Ecto neural progenitor cell (in vitro differentiated cells): ENCODE measurements at places on chromosomes 11 and 22.

DNA sequence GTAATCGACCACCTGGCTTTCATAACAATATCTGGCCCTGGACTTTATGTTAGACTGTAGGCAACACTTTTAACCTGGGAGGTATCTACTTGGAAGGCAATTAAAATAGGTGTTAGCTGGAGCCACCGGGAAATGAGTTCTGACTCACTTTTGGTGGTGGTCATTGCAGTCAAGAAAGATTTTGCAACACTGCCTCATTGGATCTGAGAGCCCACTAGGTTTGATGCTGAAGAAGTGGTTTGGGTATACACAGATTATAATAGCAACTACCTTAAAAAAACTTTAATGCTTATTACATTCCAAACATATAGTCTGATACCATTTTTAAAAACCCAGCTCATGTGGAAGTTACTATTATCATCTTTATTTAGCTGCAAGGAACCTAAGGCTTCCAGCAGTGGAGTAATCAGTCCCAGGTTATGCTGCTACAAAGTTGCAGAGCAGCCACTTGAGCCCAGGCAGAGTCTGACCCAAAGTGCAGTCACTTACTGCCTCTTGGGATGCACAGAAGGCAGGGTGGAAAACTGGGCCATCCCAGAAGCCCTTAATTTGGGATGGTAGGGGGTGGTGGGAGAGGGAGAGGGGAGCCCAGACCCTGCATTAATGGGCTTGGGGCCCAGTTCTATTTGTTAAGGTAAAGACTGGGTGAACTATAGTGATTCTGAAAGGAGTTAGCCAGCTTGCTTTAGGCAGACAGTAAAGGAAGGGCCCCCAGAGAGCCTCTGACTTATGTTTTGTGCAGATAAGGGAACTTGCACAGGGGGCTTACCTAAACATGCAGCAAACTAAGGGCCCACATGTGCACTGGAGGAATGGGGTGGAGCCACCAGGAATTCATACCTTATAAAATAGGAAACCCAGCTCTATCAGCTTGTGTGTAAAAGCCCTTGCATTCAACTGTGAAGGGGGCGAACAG lies 149.4 kb downstream of the SNX19 start:
- no peak for DNase-seq

DNA sequence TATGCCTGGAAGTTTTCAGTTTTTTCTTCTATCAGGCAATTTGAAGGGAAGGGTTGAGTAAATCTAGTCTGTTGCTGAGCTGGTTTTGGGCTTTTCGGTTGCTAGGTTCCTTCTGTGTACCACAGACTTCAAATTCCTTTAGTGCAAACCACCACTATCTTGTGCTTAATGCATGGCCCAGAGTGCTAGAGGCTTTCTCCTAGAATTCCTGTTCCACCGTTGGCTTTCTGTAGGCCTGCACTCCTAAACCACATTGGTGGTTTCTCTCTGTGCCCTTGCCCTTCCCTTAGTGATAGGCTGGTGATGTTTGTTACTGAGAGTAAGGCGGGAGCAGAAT lies 47.1 kb upstream of the CTSC start:
- DNase-seq = no peak

DNA sequence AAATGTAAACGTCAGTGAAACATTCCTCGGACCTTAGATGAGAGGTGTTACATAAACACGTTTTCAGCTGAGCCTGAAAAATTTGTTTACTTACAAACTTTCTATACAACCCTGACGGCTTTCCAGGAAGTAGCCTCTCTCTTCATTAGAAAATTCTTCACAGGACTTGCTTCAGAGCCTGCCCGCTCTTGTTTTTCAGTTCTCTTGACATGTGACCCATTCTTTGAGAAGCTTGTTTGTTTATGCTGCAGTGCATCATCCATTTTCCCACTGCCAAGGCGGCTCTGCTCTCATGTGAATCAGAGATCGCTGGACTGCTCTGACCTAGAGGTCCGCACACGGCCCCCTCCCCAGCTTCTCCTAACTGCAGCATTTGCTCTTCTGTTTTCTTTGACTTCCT lies 47.9 kb upstream of the ARHGAP42 start:
- DNase-seq = no peak

DNA sequence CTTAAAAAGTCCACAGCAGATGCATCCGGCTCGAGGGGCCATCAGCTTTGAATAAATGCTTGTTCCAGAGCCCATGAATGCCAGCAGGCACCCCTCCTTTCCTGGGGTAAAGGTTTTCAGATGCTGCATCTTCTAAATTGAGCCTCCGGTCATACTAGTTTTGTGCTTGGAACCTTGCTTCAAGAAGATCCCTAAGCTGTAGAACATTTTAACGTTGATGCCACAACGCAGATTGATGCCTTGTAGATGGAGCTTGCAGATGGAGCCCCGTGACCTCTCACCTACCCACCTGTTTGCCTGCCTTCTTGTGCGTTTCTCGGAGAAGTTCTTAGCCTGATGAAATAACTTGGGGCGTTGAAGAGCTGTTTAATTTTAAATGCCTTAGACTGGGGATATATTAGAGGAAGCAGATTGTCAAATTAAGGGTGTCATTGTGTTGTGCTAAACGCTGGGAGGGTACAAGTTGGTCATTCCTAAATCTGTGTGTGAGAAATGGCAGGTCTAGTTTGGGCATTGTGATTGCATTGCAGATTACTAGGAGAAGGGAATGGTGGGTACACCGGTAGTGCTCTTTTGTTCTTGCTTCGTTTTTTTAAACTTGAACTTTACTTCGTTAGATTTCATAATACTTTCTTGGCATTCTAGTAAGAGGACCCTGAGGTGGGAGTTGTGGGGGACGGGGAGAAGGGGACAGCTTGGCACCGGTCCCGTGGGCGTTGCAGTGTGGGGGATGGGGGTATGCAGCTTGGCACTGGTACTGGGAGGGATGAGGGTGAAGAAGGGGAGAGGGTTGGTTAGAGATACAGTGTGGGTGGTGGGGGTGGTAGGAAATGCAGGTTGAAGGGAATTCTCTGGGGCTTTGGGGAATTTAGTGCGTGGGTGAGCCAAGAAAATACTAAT lies 1.9 kb downstream of the NEAT1 start:
- no peak for DNase-seq

GRCh38 chr11:36453678-36454077 lies 56.4 kb downstream of the TRAF6 start:
- no peak for DNase-seq

GRCh38 chr11:9689721-9690120 lies 25.8 kb downstream of the SWAP70 start:
- no peak for DNase-seq

DNA sequence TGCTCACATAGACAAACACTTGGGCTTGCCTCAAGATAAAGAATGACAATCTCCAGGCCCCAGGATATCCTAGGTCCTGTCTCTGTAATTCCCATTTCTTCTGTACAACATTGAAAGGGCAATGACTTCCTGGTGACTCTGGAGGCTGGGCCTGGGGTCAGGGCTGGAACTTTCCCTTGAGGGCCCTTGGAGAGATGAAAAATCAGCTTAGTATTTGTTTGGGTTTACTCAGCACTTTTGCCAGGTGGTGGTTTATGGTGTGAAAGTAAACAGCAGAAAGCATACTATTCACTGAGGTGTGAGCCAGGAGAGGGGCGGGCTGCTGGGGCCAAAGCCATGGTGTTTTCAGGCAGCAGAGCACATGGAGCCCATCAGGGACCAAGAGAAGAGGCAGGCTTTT lies 214.7 kb upstream of the NARS2 start:
- no peak for DNase-seq

DNA sequence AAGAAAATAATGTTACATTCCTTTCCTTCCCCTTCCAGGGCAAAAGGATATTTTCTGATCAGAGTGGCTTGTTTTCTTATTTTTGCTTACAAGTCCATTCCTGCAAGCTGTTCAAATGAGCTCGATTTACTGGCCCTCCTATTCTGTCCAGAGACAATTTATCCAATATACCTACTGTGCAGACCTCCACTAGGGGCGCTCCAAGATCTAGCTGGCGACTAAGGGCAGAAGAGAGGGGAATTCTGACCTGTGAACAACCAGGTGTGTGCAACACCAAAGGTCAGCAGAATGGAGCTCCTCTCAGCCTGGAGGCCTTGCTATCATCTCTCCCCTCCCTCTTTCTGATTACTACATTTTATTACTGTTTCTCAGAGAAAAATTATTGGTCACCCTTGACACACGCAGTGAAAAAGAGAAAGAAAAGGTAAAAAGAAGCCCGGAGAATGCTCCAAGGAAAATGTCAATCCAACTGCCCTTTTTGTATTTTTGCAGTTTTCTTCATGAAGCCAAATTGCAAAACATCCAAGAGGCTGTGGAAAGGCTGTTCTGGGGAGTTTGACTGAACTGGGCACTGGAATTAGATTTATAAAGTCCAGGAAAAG lies 3.2 kb downstream of the SEZ6L start:
- peak; percentile 57 for DNase-seq

- no peak for DNase-seq
These were observed 173.7 kb upstream of the SORL1-AS1 start for GRCh38 chr11:121626507-121626875.
